ENCODE measurements at places on chromosomes 12 and 14. TPM values are rescaled to one million over a fixed set of nuclear protein-coding genes. Genes with fewer than 3 reads are reported as not detected.

DNA sequence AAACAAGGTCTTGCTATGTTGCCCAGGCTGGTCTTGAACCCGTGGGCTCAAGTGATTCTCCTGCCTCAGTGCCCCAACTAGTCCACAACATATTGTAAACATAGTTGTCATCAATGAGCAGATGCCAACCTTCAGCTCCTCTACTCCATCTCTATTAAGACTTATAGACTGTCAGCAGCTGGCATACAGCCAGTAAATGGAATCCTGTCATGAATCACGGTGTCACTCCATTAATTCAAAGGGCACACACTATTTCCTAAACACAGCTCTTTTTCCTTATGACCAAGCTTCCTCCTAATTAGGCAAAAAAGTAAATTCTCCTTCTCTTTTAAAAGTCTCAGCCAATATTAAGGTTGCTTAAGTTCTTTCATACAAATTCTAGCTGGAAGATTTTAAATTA is 111.2 kb downstream of the ITPR2 start:
- no peak for DNase-seq

- DNase-seq = no peak
Measured at GRCh38 chr12:52441320-52441911, 7.2 kb upstream of the KRT75 start.

DNA sequence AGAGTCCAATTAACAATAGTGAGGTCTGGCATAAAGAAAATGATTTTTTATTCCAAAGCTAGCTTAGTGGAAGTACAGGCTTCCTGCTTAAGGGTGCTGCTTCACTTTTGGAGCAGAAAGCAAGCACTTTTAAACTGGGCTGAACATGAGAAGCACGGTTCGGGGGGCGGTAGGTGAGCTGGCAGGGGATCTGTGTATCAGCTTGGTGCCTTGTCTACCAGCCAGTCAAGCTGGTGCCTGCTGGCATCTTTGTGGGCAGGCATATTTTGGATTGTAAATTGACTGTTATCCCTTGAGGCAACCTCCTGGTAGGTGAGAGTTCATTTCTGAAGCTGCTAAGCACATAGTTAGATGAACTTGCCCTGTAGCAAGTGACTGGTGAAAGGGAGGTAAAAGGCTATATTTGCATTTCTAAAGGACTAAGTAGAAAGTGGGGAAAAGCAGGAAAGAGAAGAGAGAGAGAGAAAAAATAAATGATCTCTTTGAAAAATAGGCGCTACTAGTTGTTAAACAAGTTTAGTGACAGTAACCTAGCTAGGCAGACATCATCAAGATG is 121.1 kb upstream of the SYT10 start:
- DNase-seq = no peak

DNA sequence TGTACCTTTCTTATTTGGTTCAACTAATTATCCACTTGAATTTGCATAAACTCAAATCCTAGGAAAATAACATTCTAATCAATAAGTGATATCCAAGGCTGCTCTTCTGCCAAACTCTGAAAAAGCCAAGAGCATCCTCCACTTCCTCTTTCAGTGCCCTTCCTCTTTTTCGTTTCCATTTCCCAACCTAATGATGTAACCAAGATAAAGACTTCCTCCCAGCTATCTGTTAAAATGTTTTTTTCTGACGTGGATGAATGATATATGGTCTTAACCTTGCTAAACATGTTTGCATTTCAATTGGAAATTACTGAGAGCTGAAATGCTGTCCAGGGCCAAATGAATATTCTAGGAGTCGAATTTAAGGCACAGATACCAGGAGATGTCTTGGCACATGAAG is 459.5 kb upstream of the PDE3A start:
- no peak for DNase-seq

- no peak for DNase-seq
Measured at GRCh38 chr12:62903151-62903550, 31.8 kb downstream of the PPM1H start.

- no peak for DNase-seq
Measured at GRCh38 chr14:91728616-91729183, 3.2 kb downstream of the CATSPERB start.

DNA sequence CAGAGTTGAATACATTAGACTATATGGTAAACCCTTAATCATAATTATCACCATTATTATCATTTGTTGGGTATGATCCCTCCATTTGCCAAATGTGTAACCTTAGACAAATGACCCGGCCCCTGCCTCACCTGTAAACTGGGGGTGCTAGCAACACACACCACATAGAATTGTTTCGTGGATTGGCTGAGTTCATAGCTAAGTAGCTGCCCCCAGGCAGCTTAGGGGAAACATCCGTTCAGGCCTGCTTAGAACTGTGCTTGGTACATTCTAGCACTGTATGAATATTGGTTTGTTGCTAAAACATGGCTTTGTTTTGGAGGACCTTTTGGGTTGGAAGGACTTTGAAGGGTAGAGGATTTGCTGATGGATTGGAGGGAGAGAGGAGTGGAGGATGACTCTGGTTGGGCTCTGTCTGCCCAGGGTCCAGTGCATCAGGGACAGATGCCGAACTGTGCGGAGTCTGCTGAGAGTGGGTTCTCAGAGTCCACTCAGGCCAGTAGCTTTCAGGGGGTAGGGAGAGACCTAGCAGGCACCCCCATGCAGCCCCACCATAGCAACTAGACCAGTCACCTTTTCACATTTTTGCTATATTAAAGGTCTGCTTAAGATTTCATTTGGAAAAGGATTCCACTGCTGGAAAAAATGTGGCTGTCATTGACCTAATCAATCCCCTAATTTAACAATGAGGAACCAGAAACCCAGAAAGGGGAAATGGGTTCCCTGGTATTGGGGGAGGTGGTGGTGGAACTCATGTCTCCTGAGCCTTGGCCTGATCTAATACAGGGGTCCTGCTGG is 2.2 kb downstream of the RIN3 start:
- no peak for DNase-seq

DNA sequence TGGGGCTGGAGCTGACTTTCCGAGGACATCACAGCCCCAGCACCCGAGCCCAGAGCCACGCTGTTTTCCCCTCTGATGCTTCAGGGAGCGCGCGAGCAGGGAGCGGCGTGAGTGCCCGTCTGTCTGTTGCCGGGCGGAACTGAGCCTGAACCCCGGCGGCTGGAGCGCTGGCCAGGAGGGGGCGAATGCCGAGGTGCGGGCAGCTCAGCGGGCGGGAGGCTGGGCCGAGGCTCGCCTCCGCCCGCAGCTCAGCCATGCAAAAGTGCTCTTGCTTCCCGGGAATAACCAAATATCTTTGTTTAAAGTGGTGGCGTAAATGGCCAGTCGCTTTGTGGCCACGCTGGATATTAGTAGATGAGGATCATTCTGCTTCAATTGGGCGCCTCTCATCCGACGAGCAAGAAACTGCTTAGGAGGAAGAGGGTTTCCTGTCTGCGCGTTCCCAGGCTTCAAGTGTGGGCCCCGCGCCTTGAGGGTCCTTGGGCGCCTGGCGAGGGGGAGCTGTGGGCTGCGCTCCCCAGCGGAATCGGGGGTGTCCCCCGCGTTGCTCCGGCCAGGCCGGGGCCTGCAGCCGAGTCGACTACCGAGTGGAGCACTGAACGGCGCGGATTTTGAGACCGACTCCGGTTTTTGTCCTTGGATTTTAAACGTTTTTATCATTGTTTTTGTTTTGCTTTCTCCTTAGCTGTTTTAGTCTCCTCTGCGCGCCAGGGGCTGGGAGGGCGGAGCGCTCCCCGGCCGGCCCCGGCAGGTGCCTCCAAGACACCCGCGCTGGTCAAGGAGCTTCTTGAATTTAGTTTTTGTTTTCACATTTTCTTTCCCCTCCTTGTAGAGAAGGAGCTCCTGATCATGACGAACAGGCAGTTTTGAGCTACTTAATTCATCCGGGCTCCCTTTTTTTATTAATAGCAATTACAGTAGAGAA is 831 bp upstream of the NKX2-1 start:
- no peak for DNase-seq

Gene PCED1B
- total RNA-seq = 57.1 TPM

Gene SLC5A8
- total RNA-seq = not detected
